ENCODE measurements at places on chromosomes 2 and 18. TPM values are rescaled to one million over a fixed set of nuclear protein-coding genes. Genes with fewer than 3 reads are reported as not detected.

GRCh38 chr2:31694444-31694843 lies 113.7 kb upstream of the SRD5A2 start:
- DNase-seq, result no peak

DNA sequence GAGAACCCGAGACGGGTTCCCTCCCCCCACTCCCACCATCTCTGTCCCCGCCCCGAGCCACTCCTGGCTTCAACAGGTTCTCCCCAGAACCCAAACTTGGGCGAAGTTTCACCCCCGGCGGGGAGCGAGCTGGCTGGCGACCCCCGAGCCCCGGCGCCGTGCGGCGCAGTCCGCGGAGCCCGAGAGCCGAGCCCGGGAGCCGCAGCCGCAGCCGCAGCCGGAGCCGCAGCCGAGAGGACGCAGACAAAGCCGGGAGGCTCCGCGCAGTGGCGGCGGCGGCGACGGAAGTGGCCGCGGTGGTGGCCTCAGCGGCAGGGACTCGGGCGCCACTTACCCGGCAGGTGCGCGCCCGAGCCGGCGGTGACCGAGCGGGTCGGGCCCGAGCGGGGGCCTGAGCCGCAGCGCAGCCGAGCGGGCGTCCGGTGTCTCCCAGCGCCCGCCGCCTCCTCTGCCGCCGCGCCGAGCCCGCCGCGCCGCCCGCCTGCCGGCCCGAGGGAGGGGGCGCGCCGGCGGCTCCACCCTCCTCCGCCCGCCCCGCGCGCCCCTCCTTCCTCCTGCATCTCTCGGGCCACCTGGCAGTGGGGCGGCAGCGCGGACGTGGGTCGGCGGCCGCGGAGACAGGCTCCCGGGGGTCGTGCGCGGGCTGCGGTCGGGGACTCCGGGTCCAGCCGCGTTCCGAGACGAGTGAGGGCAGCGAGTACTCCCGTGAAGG lies at the start of gene ECEL1:
TSS of gene ECEL1 (minus strand) at position 450 of the 712 bp plus-strand sequence. CDS start 1,181 bp downstream, outside the sequence.
- no peak for DNase-seq

Gene TDRD15
- total RNA-seq, result not detected

Gene INHBB
- 0.27 TPM for total RNA-seq

Data from myocyte (in vitro differentiated cells).